SK-N-SH treated with all-trans-retinoic acid at 6 μM for 48 hours (cell line): ENCODE measurements at places on chromosomes 6 and 20.

GRCh38 chr6:144007478-144008119 is 460 bp downstream of the PLAGL1 start:
- peak; percentile 67 for ATAC-seq

- ATAC-seq: no peak
These were observed 21.6 kb upstream of the ZNF831 start for GRCh38 chr20:59141818-59142581.

GRCh38 chr6:85130743-85131142 is 319.1 kb upstream of the NT5E start:
- ATAC-seq: no peak

DNA sequence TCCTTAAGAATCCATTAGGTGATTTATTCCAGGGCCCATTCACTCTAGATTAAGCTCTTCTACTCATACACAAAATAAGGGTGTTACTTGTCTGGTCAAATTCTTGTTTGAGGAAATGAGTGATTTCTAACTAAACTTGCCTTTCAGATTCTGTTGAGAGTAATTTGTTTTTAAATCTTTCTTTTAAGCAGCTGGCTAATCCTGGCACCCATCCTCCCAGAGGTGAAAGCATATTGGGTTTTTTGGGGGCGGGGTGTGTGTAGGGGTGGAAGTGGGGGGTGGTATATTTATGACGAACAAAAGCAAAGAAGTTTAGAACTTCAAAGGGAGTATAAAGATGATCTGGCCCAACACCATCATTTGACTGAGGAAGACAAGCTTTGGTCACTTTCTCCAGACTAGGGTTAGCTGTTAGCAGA is 94.7 kb downstream of the RTN4IP1 start:
- no peak for ATAC-seq

DNA sequence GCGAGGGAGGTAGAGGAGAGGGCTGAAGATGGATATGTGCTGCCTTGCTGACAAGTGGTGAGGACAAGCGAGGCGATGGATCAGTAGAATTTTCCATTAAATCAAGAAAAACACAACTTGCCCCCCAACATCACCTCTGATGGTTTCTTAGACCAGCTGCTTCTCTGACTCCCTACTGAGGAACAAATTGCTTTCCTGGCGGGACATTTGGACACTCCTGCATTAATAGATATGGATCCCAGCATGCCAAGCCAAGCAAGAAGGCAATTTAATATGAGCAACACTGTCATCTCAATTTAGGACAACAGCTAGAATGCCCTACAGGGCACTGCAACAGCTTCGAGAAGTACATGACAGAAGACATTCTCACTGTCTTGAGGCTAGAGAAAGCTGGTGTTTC is 248.4 kb upstream of the AGPAT4 start:
- no peak for ATAC-seq

- no peak for ATAC-seq
These were observed 7.2 kb downstream of the NHSL1 start for GRCh38 chr6:138492113-138492512.

GRCh38 chr20:8097307-8097706 is 34.8 kb upstream of the PLCB1 start:
- ATAC-seq: no peak

GRCh38 chr6:100678027-100678426 is 203.1 kb downstream of the ASCC3 start:
- ATAC-seq: no peak

DNA sequence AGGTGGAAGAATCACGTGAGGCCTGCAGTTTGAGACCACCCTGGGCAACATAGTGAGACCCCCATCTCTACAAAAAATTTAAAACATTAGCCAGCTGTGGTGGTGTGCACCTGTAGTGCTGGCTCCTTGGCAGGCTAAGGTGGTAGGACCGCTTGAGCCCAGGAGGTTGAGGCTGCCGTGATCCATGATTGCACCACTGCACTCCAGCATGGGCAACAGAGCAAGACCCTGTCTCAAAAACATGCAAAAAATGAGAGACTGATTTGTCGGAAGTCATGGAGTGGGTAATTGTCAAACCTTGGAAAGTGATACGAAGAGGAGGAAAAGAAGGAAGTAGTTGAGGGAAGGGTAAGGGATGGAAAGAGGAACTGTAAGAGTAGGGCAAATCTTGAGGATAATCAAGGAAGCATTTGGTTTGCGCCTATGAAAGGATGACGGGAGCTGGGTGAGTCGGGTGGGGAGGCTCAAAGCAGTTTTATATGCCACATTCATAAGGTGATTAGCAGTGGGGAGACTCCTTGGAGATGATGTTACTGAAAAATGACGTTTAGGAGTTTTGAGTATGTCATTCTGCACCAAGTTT is 14.5 kb downstream of the L3MBTL3 start:
- ATAC-seq: no peak

DNA sequence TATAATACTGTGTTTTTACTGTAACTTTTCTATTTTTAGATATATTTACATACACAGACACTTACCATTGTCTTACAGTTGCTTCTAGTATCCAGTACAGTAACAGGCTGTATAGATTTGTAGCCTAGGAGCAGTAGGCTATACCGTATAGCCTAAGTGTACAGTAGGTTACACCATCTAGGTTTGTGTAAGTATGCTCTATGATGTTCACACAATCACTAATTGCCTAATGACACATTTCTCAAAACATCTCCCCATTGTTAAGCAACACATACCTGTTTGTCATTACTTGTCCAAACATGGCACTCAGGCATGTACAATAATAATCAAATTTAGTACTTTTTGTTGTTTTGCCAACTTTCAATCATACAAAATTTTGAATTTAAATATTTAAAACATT is 757.3 kb downstream of the DOK5 start:
- no peak for ATAC-seq

DNA sequence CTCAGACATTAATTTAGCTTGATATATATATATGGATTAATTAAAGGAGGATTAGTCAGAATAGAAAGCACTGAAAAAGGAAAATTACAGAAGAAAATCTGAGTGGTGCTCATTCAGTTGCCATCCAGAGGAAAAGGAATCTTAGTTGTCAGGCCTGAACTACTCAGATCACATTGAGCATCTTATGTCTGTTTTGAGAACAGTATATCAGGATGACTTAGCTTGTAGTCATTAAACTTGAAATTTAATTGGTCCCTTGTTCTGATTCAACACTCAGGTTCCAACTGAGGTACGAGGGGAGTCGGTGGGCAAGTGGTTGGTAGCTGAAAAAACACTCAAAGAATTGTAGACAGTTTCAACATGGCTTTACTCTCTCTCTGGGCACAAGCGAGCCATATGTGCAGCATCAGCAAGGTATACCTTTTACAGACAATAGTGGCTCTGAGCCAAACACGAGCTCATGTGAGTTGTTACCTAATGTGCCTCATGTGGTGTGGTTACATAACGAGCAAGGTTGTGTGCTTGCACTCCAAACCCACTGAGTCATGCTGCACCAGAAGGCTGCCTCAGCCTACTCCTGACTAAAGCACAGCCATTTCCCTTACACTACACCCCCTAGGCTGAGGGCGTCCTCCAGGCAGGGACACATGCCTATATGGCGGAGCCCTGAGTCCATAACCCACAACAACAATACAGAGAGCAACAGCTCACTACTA is 73.0 kb upstream of the HMGN3 start:
- ATAC-seq: no peak

DNA sequence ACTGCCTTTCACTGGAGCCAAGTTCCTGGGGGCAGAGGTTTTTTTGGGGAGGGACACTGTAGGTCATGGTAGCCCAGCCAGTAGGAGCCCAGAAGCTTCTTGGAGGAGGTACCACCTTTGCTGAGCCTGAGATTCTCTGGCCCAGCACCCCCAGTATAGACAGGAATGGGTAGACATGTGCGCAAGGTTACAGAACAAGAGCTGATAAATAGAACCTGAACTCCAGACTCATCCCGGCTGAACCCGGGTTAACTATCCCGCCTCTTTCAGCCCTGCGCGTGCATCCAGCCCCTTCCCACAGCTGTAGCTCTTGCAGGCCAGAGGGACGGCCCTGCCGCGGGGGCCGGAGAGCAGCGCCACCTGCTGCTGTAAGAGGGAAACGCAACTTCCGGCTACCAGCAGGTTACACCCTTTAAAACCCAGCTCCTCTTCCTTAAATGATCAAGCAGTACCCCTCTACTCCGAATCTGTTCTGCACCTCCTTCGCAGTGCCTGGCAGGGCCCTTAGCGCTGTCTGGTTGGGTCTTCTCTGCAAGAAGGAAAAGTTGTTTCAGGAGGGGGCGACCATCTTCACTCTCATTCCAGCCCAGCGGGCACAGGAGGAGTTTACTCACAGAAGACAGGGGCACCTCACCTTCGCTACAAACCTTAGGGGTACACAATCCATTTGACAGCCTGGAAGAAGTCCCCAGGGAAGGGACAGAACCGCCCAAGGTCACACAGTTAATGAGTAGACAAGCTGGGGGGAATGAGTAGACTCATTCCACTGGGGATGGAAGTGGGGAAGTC is 7.5 kb downstream of the SRXN1 start:
- peak; percentile 91 for ATAC-seq

DNA sequence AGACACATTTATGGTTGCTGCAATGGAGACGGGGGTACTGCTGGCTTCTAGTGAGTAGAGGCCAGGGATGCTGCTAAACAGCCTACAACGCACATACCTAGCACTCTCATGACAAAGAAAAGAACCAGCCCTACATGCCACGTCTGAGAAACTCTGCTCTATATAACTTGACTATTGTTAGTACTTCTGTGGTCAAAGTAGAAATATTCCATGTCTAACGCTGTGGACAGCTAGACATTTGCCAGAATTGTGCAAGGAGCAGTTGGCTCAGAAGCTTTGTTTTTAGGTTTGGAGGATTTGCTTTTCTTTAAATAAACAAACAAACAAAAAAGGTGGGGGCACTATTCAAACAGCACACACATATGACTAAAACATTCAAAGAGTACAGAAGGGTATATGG is 20.5 kb downstream of the UBE2V1 start:
- ATAC-seq: no peak

- peak; percentile 94 for ATAC-seq
These were observed 76.7 kb downstream of the FOXC1 start for GRCh38 chr6:1686117-1687098.

GRCh38 chr6:64505312-64505711 is 869.7 kb downstream of the PHF3 start:
- 0 out of 3 replicates have a peak, but pooled peaks have one; percentile 49 for ATAC-seq

DNA sequence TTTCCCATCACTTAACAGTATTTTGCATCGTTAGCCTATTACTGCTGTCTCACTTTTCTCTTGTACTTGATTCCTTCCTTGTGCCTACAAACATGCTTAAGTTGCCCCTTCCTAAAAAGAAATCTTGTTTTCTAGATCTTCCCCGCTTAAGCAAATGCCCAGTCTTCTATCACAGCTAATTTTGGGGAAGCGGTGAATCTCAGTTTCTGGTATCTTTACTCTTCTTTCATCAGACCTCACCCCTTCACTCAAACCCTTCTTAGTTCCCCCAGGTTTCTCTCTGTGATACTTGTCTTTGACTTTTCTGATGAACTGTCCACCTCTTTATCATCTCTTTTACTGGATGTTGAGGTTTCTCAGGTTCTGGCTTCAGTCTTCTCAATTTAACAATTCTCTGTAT is 14.2 kb downstream of the VAPB start:
- no peak for ATAC-seq

- ATAC-seq: no peak
These were observed 12.1 kb upstream of the TBXT start for GRCh38 chr6:166179704-166180103.

DNA sequence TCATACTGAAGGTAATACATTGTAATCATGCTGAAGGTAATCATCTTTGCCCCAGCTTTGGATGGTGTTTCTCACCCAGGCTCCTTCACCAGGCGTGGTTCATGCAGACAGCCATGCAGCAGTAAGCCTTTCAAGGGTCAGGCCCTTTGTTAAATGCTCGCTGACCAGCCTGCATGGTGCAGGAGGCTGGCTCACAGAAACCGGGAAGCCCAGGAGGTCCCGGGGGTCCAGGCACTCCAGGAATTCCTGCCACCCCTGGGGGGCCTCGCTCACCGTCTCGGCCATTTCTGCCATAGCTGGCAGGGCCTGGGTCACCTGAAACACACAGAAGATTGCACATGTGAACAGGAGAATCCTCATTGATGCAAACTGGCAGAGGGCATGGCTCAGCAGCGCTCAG is 86.1 kb downstream of the COL9A1 start:
- no peak for ATAC-seq

DNA sequence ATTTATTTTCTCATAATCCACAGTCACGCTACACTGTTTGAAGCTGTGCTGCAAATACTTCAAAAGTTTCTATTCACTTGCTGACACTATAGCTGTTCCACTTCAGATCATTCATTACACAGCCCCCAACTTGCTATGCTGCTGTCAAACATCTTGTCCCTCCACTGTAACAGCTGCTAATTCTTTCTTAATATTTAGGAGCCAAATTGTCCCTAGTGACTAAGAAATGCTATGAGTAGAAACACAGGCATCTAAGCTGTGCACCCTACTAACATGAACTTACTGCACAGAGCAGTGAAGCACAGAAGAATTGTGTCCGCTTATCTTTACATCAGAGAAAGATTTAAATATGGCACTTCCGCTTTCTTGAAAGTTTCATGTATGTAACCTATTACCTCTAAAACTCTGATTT is 91.3 kb downstream of the PDE10A start:
- ATAC-seq: no peak

DNA sequence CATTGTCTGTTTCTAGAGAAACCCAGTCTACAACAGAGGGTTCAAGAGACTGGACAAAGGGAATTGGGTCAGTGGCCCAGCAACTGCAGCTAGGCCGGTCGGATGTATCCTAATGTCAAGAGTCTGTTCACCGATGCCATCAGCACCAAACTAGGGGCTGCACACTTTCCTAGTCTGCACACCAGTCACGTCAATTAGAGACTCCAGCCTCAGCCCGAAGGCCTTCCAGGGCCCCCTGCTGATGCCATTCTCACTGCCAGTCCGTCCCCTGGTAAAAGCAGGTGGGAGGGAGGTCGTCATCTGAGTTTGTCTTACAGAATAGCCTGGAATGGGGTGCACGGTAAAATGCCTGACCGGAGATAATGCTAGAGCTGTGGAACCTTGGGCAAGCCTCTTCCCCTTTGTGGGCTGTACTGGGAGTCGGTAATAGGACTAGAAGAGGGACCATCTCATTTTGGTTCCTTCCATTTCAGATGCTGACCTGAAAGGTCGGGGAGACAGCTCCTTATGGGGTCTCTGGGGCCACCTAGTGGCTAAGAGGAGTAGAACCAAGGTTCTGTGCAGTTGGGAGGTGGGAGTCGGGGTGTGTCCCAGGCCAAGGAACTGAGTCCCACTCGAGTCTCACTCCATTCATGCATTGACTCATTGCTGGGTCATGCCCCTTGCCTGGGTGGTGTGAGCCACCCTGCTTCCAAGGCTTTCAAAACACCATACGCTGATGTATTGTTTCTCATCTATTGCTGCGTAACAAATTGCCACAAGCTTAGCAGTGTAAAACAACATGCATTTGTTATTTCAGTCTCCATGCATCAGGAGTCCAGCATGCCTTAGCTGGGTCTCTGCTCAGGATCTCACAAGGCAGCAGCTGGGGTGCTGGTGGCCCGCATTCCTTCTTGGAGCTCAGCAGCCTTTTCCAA is 5.1 kb downstream of the SOX12 start:
- peak; percentile 48 for ATAC-seq

- ATAC-seq: no peak
These were observed 45.1 kb downstream of the GABRR2 start for GRCh38 chr6:89269981-89270380.
